ENCODE measurements at places on chromosomes 4 and X.

DNA sequence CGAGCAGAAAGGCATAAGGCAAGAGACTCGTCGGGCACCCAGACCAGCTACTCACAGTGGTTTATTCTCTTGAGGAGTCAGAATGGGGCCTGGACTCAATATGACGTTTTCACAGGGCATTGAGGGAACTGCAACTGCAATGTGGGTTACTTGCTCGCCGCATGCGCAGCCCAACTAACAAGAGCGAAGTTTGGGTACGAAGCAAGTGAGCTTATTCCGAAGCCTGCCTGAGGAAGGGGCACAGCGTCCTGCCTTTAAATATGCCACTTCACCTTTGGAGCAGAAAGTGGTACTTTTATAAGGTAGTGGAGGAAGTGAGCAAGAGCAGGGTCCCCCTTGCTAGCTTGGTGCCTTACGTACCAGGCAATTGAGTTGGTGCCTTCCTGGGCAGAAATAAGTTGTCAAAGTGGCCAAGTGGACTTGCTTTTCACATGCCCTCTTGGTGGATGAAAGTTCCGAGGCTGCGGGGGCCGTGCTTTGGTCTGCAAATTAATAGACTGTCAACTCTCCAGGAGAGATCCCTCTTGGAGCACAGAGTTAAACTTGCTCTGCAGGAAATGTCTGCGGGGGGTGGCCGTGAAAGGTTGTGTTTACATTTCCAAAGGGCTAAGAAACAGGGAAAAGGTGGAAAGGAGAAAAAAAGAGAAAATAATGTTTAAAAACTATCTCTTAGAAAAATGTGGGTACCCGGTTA is 480.4 kb downstream of the TRIML1 start:
- DNase-seq = no peak

DNA sequence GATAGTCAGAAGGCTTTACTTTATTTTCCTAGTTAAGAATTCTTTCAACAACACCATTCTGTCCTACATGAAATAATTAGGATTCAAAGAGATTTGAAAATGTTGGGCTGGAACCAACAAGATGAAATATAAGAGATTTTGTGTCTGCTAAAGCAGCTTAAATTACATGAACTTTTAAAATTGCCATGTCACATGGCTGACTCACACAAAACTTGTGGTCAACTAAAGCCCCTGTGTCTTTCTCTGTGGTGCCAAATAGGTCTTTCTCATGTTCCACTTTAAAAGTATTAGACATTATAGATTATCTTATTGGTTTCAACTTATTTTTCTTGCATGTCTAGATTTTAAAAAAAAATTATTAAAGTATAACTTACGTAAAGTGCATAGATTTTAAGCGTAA is 60.8 kb upstream of the FHL1 start:
- DNase-seq = no peak

DNA sequence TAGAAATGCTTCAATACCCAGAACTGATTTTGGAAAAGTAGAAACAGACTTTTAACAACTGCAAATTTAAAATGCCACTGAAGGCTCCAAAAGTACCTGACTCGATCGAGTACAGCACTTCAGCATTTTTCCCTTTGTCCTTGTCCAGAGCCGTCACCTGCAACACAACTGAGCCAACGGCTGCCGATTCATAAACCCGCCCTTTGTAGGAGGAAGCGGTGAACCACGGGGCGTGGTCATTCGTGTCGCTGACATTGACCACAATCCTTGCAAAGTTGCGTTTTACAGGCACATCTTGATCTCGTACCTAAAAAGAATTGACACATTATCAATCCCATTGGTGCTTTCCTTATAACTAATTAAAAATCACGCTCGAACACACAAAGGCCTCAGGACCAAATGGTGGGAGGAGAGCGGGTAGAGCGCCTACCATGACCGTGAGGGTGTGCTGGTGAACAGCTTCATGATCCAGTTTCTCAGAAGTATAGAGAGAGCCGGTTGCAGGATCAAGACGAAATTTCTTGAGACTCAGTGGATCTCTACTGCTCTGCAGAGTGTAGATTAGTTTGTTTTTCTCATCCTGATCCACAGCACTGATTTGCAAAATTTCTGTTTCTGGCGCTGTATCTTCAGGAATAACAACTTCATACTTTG is 72.8 kb upstream of the MTNR1A start:
- DNase-seq = no peak

GRCh38 chr4:124386648-124387047 is 325.9 kb downstream of the ANKRD50 start:
- DNase-seq = no peak

DNA sequence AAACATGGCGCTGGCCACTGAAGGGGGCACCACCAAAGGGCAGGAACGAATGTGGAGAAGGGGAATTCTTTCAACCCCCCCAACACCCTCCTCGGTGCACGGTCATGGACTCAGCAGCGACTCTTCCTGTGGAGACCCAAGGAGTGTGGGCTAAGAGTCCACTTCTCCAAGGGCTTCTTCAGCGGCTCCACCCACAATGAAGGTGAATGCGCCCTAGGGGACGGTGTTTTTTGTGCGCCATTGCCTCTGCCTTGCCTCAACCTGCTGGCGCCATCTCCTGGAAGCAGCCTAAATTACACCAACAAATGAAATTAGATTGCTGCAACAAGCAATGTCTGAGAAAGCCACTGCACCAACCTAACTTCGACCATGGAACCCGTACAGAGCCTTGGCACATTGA is 169.2 kb upstream of the MAGEB18 start:
- no peak for DNase-seq

GRCh38 chr4:20137176-20137575 is 114.5 kb upstream of the SLIT2 start:
- no peak for DNase-seq

DNA sequence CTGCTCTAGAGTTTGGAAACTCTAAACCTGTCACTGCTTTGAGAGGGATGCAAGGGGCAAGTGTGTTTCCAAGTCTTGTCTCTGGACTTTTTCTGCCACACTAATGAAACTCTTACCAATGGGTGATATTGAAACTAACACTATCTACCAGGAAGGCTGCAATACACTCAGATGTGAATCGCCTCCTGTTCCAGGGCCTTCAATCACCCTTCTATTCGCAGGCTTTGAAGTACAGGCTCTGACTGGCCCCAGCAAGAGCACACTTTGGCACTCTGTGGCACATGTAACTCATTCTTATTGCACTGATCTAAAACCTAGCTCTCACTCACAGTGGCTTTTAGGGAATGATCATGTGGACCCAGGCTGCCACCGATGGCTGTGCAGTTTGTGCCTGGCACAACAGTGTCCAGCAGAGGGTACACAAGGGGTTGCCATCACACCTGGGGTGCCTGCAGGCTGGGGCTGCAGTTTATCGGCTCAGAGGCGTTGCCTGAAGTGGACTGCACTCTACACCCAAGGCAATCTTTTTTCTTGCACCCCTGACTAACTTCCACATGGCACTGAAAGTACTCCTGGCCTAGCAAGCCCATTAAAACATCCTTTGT is 210.8 kb downstream of the MGST2 start:
- DNase-seq = peak; percentile 7

DNA sequence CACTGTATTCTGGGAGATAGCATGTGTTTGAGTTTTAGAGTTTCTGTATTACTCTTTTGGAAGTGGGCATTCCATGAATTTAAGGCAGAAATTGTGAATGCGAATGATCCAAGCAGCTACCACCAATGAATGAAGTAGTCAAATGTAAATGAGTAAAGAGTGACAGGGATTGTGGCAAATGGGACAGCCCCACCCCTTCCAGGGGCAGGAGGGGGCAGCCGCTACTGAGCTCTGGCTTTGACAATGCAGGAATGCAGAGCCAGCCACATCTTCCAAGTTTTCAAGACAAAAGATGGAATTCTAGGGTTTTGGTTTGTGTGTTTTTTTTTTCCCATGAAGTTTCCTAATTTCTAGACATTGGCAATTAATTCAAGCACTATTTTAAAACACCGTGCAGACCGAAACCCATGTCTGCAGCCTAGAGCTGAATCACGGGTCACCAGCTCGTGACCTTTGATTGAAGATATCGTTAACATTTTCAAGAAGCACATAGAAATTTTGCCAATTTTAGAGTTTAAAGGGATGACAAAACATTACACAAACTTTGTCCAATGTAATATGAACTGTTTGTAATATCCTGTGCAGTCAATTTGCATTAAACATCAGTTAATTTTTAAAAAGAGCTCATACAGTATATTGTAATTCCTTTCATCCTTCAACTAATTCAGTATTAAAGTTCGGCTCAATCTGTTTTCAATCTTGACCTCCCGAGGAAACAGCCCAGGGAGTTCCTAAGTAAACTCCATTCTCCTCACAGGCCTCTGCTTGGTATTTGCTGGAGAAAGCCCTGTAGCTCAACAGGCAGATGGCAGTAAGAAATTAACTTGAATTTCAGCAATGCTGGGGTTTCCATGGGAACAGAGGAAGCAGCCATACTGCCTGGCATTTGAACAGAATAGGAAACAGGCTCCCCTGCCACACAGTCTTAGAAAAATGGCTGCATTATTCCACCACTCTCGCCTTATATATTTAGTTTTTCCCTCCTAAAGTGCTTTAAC is 83.4 kb downstream of the UCHL1 start:
- peak; percentile 59 for DNase-seq

- DNase-seq = no peak
Observed at GRCh38 chr4:7903791-7904516, 35.7 kb downstream of the AFAP1 start.

DNA sequence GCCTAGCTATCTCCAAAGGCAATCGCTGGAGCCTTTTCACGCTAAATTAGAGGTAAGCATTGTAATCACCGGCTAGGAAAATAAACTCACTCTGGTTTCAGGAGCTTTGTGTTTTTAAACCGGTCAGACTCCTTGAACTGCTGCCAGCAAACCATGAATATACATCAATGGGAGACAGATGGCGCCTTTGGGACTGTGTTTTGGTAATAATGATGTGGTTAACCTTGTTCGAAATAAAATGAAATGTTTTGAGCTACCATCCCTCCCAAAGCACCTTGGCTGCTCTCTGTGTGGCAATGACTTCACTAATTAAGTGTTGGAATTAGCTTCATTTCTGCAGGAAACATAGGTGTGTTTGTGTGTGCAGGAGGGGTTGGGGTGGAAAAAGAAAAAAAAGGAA is 65.3 kb downstream of the CLNK start:
- peak; percentile 99 for DNase-seq

DNA sequence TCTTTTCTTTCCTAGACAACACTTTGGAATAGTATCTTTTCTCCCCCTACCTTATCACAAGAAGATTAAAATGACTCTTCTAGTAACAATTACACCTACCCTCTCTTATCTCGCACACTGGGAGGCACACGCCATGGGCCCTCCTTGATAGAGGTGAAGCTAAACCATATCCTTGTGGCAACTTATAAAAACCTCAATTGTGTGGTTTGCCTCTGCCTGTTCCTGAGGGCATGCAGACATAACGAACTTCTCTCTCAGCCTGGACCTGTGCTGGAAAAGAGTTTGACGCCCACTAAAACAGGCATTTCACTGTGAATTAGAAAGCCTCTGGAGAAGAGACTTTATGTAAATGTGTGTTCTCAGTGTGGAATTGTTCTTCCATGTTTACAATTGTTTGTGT is 141.2 kb downstream of the NDST3 start:
- DNase-seq = no peak

GRCh38 chr4:46648088-46648744 is 258.3 kb upstream of the GABRA2 start:
- DNase-seq = peak; percentile 53

GRCh38 chr4:39048311-39048710 is 13.7 kb upstream of the KLHL5 start:
- DNase-seq = no peak

- no peak for DNase-seq
Observed at GRCh38 chr4:42683393-42683792, 26.5 kb upstream of the ATP8A1 start.

- no peak for DNase-seq
Observed at GRCh38 chr4:169941141-169941540, 85.1 kb downstream of the MFAP3L start.

- no peak for DNase-seq
Observed at GRCh38 chr4:169241464-169241863, 29.3 kb downstream of the SH3RF1 start.

- no peak for DNase-seq
Observed at GRCh38 chr4:105878668-105879067, 16.6 kb upstream of the NPNT start.

GRCh38 chrX:82848111-82848510 is 660.0 kb upstream of the POU3F4 start:
- DNase-seq = no peak

- no peak for DNase-seq
Observed at GRCh38 chr4:61406677-61407076, 206.6 kb downstream of the ADGRL3 start.

DNA sequence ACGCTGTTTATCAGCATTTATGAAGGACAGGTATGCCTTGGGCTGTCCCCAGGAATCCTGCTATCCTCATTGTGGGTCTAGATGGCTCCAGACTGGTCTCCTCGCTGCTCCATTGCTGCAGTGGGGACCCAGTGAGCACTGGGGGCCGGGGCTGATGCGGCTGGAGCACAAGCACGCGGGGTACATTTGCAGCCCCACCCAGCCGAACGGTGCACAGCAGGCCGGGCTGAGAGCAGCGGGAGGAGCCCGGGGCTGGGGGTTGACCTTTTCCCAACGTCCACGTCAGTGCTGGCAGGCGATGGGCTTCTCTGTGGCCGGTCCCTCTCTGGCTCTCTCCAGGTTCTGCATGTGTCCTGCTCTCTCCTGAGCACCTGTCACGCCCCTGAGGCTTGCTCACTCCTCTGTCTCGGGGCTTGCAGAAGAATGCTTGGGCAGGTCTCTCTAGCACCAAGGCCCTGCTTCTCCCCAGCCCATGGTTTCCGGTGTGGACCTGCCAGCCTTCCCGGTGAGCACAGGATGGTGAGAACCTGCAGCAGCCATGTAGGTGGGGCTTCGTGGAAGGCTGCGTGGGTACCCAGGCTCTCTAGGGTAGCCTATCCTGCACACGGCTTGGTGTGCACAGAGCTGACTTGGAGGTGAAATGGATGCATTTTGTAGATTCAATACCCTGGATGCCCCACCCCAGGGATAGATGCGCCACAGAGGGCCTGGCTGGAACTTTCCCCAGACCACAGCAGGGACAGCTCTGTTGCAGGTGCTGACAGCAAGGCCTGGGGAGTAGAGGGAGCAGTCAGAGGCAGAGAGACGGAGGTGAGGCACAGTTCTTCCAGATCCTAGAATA is 89.1 kb upstream of the ADRA2C start:
- no peak for DNase-seq

DNA sequence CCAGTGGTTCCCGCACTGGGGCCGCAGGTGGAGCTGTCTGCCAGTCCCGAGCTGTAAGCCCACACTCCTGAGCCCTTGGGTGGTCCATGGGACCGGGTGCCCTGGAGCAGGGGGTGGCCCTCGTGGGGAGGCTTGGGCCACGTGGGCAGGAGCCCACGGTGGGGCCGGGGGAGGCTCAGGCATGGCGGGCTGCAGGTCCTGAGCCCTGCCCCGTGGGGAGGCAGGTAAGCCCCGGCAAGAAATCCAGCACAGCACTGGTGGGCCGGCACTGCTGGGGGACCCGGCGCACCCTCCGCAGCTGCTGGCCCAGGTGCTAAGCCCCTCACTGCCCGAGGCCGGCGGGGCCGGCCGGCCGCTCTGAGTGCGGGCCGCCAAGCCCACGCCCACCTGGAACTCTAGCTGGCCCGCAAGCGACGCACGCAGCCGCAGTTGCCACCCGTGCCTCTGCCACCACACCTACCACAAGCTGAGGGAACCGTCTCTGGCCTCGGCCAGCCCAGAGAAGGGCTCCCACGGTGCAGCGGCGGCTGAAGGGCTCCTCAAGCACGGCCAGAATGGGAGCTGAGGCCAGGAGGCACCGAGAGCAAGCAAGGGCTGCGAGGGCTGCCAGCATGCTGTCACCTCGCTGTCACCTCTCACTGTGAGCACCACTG is 2.0 kb upstream of the METAP1 start:
- DNase-seq = no peak
